Hypothalamus (tissue), 51 donors: ENCODE measurements at places on chromosomes 3 and 15.

- DNase-seq = no peak
These were observed 24.4 kb upstream of the RAP2B start for GRCh38 chr3:153137626-153138025.

DNA sequence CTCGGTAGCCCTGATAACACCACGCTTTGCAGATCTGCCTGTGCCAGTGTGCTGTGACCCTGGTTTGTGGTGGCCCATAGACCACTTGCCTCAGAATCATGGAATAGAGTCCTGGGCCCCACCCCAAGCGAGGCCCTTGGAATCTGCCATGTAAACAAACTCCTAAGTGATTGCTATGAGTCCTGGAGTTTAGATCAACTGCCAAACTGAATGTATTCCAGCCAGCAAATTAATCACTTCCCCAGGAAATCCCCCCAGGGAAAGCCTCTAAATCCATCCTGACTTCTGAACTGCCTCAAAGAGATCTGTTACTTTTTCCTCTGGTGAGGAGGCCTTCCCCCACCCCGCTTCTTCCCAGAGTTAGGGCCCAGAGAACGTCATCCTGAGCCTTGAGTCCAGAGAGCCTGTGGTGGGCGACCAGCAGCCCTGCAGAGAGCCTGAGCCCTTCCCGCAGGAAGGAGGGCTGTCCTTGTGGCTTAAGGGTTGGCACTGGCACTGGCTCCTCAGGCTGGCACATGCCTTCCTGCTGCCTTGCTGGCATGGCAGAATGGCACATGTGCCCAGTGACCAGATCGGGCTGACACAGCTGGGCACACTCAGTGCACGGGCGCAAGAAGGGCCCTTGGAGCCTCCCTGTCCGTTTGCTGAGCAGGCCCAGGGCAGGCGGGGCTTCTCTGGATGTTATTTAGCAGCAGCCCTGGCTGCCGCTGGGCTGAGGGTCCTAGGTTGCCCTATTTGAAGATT is 50.6 kb upstream of the PLXNA1 start:
- no peak for DNase-seq

DNA sequence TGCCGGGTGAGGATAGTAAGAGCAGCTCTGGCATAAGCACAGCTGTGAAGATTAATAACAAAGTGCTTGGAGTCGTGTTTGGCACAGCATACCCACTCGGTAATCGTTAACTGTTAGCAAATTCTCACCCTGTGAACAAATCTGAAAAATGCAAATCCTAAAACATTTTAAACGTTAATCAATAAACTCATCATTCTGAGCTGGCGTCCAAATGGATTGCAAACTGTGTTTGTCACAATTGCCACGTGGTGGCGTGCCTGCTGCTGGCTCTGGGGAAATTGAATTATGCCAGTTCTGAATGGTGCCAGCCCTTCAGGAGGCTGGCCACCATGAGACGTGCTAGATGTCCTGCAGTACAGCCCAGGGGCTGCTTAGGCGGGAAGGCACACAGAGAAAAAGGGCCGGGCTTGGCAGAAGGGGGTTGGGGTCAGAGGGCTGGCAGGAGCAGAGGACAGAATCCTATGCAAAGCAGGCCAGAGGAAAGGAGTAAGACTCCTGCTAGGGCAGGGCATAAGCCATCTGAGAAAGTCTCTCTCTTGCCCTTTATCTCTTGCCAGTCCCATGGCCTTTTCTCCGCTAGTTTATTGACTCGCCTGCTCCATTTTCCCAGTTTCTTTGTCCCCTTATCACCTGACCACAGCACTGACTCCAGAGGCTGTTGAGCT is 22.1 kb upstream of the POLG start:
- DNase-seq = peak; percentile 29

GRCh38 chr3:163561151-163561550 is 1517.1 kb downstream of the SI start:
- no peak for DNase-seq

DNA sequence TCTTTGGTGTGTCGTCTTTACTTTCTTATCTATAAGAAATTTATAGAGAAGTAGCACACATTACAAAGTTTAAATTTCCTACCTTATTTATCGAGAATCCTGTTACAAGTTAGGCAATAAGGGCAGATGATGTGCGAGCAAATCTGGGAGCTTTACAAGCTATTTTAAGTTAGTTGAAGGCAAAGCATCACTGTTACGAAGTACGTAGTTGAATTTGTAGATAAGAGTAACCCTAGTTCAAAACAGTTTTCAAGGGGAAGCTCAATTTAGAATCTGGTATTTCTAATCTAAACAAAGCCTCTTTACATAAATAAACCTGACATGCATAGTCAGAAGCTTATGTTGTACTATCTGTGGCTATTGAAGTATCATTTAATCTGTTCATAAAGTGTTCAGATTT is 8.4 kb downstream of the KBTBD8 start:
- no peak for DNase-seq

- DNase-seq = no peak
These were observed 12.1 kb downstream of the TMOD3 start for GRCh38 chr15:51841406-51842040.

DNA sequence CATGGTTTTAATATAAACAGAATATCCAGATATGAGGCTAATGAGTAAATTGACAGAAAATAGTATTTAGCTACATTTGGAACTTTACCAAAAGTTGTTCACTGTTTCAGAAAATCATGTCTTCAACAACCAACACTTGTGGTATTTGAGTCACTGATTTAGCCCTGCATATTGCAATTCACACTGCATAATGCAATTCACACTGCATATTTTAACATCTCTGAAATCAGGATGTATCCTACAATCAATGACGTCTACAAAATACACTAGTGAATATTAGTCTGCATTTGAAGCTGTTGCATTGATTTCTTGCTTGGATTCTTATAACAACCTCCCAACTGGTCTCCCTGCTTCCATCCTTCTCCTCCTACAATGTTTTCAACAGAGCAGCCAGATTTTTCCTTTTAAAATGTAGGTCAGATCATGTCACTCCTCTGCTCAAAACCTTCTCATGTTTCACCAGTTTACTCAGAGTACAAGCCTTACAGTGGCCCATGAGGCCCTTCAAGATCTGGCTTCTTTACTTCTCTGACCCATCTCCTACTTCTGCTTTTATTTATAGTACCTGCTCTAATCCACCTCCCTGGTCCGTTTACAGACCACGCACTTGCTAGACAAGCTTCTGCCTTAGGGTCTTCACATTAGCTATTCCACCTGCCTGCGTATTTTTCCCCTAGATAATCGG is 11.4 kb upstream of the RAB11A start:
- no peak for DNase-seq

DNA sequence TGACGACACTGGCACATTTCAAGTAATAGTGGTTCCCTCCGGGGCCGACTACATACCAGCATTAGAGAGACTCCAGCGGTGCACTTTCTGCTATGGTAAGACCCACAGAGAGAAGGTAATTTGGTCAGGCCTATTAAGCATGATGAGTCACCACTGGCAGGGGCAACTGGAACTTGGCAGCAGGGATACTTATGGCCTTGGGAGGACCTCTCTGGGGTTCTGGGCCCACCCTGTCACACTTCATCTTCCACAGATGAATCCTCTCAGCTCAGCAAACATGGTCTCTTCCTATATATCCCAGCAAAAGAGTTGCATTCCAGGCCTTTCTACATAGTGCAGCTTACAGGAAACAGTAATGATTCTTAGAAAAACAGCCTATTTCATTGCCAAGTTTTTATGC is 88.0 kb downstream of the PIK3R4 start:
- DNase-seq = no peak

- no peak for DNase-seq
These were observed 1.5 kb downstream of the ABHD5 start for GRCh38 chr3:43692085-43692855.
